Muscle of leg (tissue), 16 donors: ENCODE measurements at places on chromosomes 1 and 21. TPM values are rescaled to one million over a fixed set of nuclear protein-coding genes. Genes with fewer than 3 reads are reported as not detected.

Gene SLC25A34
- total RNA-seq, result 5.8 TPM

Gene GOLT1A
- total RNA-seq, result 0.09 TPM

Gene MYCL
- total RNA-seq, result 2.4 TPM

Gene PTGER3
- total RNA-seq, result 1.4 TPM

Gene FRRS1
- 4.8 TPM for total RNA-seq

Gene HAO2
- 0.13 TPM for total RNA-seq

Gene RCSD1
- 40.8 TPM for total RNA-seq

Gene THEM5
- total RNA-seq, result not detected

Gene LCE2C
- total RNA-seq, result not detected

Gene FLG2
- total RNA-seq, result not detected

Gene C1orf216
- total RNA-seq, result 9.9 TPM

Gene PLA2G2F
- not detected for total RNA-seq

Gene BMP8A
- total RNA-seq, result 0.40 TPM

Gene PYHIN1
- 0.22 TPM for total RNA-seq

Gene CSMD2
- total RNA-seq, result 0.27 TPM

Gene SH3BP5L
- 17.2 TPM for total RNA-seq

Gene FNDC5
- 155 TPM for total RNA-seq

Gene ILDR2
- 2.5 TPM for total RNA-seq

Gene VASH2
- total RNA-seq, result 25.3 TPM

Gene TRMT13
- total RNA-seq, result 15.3 TPM

Gene PPFIA4
- total RNA-seq, result 22.4 TPM

Gene SFN
- total RNA-seq, result 0.18 TPM

Gene SYCP1
- not detected for total RNA-seq

Gene SLC44A3
- total RNA-seq, result 2.8 TPM

Gene CRNN
- total RNA-seq, result not detected

Gene MASP2
- not detected for total RNA-seq

Gene TRAPPC10
- total RNA-seq, result 12.0 TPM

Gene HSD3B1
- total RNA-seq, result 0.53 TPM

Gene HTR1D
- not detected for total RNA-seq

Gene VTCN1
- 0.04 TPM for total RNA-seq

Gene BSDC1
- total RNA-seq, result 41.4 TPM

Gene SYT11
- 12.0 TPM for total RNA-seq

Gene HCRTR1
- total RNA-seq, result 0.04 TPM
